ENCODE measurements at places on chromosomes 5 and 9.

- DNase-seq: no peak
Measured at GRCh38 chr5:149455889-149456409, 76.9 kb upstream of the IL17B start.

- DNase-seq: no peak
Measured at GRCh38 chr5:31107091-31107518, 86.4 kb upstream of the CDH6 start.

GRCh38 chr5:171149772-171150171 lies 159.3 kb upstream of the TLX3 start:
- no peak for DNase-seq

GRCh38 chr5:32584646-32585045 lies 711 bp upstream of the SUB1 start:
- DNase-seq: no peak

DNA sequence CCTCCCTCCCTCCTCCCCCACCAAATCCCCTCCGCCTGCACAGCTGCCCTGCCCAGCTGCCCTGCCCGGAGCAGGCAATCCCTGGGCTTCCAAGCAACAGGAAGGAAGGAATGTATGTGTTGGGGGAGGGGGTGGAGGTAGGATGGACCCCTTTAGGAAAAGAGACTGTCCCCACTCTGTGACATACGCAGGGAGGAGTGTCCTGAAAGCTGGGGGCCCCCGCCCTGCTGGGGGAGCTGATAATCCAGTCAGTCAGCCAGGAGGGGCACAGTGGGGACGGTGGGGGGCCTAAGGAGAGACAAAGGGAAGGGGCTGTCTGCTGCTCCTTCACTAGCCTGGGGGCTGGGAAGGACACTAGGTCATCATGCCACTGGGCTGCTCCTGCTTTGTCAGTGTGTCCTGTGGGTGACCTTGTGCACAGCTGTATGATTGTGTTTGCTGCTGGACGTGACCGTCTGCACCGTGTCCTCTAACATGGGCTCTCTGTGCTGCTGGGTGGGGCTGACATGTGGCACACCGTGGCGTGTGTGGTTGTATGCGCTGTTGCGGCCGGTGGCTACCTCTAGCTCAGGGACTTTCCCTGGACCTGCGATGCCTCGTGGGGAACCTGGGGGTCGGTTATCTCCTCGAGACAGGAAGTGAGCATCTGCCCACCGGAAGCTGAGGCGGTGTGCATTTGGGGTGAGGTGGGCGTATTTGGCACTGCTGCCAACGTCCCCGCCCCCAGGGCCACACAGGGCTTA lies 3.0 kb downstream of the N4BP3 start:
- peak; percentile 31 for DNase-seq

DNA sequence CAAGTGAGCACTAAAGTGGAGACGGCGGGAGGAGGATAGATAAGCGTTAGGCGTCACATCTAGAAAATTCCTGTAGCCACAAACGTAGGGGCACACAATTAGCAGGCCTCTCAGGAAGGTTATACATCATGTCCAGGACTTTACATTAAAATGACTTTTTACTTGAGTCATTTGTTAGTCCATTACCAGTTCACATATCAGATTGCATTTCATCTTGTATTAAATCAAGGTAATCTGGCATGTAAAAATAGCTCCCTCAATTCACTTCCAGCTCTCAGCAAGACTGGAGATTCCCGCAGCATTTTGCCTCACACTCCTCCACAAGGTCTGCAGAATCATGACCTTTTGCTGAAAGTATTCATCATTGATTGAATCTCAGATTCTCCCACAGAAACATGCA lies 118.8 kb downstream of the PRDM6 start:
- no peak for DNase-seq

- DNase-seq: peak; percentile 22
Measured at GRCh38 chr5:76403766-76404222, 709 bp downstream of the IQGAP2 start.

DNA sequence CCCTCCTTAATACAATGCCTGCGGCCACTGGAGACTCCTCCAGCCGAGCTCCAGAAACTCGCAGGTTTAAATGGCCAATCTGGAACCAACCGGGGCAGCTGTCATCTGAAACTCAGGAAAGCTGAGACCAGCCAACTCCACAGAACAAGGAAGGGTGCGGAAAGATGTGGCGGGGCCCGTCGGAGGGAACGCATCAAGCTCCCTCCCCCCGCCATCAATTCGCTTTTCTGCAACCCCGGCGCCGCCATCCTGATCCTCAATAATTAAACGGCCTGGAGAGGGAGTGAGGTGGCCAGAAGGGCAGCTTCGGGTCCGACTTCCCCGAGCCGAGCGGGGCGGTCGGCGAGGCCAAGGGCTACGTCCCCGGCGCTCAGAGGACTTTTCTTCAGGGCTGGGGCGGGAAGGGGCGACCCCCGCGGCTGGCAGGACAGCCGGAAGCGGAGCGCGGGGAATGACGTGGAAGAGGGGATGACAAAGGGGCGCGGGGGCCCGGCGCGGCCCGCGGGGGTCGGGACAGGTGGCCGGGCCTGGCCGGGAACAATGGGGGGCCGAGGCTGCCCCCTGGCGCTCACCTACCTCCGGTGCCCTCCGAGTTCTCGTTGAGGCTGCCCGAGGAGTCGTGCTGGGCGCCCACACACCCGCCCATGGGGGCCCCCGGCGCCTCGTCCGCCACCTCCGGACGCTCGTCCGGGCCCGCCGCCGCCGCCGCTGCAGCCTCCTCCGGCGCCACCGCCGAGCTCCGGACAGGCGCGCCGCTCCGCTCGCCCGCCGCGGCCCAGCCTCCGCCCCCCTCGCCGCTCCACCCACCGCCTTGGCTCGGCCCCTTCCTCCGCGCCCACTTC lies at the start of gene UBTD2:
TSS of gene UBTD2 (minus strand) at position 745 of the 842 bp plus-strand sequence. CDS start at position 646, 99 bp downstream.
- peak; percentile 51 for DNase-seq

GRCh38 chr5:173638126-173639040 lies 21.9 kb upstream of the BOD1 start:
- no peak for DNase-seq

GRCh38 chr5:76524868-76525267 lies 98.3 kb downstream of the F2RL2 start:
- no peak for DNase-seq

DNA sequence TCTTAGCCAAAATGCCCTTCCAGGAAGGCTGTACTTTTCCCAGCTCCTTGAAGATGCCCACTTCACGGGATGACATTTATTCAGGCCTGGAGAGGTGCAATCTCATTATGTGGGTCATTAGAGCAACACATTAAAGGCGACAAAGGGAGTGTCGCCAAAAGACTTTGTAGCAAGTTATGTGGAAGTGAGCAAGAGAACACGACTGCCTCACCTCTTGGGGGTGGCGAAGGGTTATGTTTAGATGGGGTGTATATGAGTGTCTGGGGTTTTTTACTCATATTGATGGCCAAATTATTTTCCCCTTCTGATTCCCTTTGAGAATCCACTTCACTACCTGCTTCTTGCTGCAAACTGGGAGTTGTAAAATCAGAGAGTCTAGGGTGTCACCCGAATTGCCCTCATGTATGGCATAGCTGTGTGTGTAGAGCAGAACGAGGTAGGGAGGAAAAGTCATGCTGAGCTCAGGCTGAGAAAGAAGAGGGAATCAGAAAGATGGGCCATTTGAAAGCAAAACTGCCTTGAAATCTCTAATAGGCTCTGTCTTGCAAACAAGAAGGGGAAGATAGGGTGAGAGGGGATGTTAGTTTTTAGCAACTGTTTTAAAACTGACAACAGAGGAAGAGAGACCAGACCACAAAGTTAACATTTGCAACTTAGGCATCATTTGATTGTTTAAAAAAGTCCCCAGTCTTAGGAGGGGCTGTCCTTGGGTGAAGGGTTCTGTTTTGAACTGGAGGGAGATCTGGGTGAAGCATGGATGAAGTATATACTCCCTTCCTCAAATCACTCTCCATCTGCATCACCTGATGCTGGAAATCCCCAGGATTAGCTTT lies 97.1 kb upstream of the IL12B start:
- DNase-seq: no peak

DNA sequence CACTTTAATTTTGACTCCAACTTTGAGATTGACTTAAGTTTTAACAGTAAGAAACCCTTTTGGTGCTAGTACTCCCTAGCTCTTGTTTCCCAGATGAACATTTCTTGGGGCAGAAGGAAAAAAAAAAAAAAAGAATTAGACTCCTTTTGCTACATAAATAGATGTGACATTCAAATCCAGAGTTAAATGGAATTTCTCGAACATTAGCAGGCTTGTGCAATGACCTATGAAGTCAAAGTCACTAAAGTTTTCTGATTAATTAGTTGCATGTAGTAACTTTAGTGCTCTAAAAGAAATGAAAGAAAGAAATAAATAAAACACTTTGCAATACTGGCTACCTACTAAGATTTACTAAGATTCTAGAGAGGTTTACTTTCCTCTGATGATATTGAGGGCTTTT lies 106.8 kb downstream of the TMEM174 start:
- no peak for DNase-seq

- DNase-seq: no peak
Measured at GRCh38 chr9:2493109-2493508, 128.5 kb upstream of the VLDLR start.

- DNase-seq: no peak
Measured at GRCh38 chr5:472076-472655, 29.2 kb downstream of the EXOC3 start.

- no peak for DNase-seq
Measured at GRCh38 chr9:20200991-20201431, 412.2 kb upstream of the SLC24A2 start.

DNA sequence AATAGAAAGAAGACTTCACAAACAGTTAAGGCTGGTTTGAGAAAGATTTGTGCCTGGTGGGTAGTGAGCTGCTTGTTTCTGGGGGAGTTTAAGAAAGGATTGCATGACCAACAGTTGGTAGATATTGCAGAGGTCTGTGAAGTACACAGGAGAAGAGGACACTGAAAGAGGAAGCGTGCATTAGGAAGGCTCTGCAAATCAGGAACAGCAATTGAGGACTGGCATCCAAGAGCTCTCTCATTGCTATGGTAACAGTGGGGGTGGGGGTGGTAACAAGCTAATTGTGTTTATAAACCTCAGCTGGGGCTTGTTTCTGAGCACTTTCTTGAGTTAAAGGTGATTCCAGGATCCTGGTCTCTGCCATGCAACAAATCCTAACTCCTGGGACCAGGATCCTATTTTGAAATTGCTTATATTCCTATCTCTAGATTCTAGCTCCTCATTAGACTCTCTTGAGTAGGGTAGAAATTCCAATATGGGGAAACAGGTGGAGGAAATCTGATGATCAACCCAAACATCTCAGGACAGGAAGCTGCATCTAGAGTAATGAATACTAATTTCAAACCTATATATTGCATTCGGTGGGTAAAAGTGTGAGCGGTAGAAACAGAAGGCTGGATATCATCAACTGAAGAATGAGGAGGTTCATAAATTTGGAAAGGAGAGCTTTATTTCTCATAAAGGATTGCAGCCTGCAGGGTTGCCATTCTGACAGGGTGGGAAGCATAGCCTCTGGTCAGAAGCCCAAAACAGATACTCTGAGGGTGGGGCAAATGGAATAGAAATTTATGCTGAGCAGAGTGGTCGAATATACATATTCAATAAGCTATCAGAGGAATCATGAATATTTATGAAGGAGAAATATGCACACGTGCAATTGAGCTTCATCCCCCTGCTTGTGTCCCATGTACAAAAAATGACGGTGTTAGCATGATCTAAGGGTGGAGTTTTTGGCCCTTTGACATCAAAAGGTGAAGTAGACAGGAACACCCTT lies 79.4 kb downstream of the PTTG1 start:
- DNase-seq: no peak

- no peak for DNase-seq
Measured at GRCh38 chr5:147481874-147482705, 27.8 kb downstream of the DPYSL3 start.

DNA sequence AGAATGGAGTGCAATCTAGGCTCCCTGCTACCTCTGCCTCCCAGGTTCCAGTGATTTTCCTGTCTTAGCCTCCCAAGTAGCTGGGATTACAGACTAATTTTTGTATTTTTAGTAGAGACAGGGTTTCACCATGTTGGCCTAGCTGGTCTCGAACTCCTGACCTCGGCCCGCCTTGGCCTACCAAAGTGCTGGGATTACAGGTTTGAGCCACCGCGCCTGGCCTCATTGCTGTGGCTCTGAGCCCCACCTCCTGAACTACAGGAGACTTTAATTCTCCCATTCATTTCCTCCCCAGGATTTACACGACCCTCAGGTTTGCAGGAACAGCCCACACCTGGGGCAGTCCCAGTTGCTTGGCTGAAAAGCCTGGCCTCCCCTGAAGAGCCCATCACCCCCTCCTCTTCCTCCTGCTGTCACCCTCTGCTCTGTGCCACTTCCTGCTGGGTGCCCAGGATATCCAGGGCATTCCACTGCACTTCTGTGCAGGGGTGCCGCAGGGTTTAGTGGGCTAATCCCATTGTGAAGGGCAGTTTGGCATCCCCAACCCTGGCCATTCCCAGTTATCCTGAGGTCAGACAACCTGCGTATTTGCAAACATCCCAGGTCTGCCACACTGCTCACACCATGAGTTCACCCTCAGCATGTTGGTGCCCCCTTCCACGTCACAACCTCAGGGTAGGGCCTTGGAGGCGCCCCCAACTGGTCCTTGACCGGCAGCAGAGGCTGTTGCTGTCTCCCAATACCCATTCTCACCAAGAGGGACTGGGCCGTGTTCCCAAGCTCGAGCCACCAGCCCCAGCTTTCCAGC lies 265.0 kb upstream of the IRX4 start:
- DNase-seq: no peak

- DNase-seq: no peak
Measured at GRCh38 chr5:155753943-155754581, 572.9 kb upstream of the SGCD start.

DNA sequence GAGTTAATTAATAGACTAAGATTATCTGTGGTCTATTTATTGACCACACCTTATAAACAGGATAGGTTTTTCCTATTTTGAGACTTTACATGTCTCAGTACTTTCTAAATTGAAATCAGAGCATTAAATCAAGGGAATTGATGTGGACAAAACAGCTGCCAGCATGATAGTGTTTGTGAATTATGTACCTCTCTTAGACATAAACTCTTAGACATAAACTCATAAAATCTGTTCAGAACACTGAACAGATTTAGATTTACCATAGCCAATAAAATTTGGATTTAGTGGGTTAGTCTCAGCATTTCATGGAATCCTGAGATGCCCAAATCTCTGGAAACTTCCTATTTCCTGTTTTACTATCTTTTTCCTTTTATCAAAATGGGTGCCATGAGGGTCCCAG lies 11.5 kb upstream of the AGXT2 start:
- no peak for DNase-seq

GRCh38 chr9:38440516-38440915 lies 16.3 kb upstream of the IGFBPL1 start:
- no peak for DNase-seq

- DNase-seq: no peak
Measured at GRCh38 chr5:138978080-138978479, 102.9 kb upstream of the LRRTM2 start.
